ENCODE measurements at places on chromosomes 1 and 21.

DNA sequence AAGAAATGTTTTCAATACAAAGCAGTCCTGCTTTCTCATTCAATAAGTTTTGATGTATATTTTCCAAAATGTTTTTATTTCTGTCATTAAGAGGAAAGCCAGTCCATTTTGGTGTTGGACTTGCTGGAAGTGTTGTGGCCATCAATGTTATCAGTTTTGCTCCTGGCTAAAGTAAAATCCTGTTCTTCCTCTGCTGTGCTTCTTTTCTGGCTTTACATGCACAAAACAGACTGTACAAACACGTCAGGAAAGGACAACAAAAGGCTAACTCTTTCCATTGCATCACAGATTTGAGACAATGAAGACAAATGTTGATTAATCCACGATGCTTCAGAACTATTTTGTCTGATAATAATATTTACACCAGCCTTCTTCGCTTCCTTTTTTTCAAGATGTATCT lies 735.4 kb downstream of the LTN1 start:
- no peak for DNase-seq

- DNase-seq = no peak
These were observed 119.7 kb downstream of the UCHL5 start for GRCh38 chr1:192939440-192939839.

GRCh38 chr1:230713915-230714764 lies at the start of gene AGT:
Gene AGT (minus strand): TSS chr1:230714122. CDS start chr1:230710823, 3,299 bp downstream.
- no peak for DNase-seq

DNA sequence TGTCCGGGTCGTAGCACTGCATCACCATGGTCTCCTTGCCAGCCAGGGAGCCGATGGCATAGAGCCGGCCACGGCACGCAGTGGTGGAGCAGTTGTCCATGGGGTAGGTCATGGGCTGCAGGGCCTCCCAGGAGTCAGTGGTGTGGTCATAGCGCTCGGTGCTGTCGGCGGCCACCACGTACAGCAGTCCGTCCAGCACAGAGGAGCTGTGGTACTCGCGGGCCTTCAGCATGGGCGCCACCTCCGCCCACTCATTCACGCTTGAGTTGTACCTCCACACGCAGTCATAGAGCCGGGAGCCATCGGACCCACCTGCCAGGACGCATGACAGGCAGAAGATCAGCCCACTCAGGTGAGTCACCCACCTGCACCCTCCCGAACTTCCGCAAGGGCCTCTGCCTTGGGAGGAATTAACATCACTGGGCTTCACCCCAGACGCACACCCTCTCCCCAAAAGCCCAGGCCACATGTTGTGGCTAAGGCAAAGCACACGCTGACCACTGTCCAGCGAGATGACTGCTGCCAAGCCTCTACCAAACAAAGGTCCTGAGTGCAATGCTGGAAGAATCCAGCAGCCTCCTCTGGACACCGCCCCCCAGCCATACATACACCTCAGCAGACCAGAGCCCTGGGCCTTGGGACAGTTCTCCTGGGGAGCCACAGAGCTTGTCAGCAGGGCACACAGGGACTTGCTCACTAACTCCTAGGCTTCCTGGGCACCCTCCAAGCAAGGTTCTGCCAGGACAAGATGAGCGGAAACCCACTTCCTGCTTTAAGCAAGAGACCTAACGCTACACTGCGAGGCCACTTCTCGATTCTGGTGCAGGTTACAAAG lies 3.3 kb downstream of the KLHL21 start:
- peak; percentile 71 for DNase-seq

DNA sequence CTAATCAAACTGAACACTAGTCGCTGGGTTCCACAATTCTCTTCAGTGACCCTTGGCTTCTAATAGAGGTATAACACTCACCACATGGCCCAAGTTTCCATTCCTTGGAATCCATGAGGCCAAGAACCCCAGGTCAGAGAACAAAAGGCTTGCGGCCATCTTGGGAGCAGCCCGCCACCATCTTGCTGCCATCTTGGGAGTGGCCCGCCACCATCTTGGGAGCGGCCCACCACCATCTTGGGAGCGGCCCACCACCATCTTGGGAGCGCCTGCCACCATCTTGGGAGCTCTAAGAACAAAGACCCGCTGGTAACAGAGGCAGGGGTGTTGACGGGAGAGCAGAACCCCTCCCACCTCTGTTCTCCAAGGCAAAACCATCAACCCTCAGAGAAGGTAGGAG lies 493.4 kb downstream of the MATN1 start:
- DNase-seq = no peak

DNA sequence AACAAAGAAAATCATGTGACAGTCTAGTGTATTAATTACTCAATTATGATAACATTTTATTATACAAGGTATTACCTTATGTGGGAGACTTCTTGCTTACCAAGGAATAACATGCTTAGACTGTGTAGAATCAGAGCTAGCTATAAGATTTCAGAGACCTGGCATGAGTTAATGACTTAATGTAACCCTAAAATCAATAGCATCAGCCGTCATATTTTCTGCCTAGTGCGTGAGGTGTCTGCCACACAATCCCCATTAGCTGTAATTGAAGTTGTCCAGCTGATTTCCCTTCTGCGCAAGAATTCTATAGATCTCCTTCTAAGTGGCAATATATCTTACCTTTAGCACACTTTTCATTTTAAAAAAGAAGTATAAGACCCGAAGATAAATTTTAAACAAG lies 28.8 kb downstream of the CHODL start:
- no peak for DNase-seq

DNA sequence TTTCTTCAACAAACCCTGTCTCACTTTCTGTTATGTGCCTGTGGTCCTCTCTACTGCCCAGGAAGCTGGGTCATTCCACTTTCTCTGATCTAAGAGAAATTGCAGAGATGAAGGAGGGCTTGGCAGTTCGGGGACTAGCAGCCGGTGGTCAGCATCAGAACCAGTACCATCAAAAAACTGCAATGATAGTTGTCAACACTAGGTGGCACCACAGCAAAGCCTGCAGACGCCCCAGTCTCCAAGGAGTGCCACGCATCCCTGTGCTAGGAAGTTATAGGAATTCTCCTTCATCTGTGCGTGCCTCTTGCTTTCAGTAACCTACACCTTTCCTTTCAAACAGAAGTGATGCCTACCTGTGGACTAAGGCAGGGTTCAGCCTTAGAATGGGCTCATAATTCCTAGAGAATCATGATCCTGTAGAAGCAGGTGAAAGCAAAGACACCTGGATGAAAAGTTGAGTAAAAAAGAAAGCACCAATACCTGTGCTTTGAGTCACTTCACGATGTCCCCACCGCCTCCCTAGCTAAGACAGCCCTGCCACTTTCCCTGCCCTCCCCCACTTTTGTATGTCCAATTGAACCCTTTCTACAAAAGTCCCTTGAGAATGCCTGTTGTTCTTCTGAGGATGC lies 129.2 kb downstream of the ADAMTS1 start:
- DNase-seq = peak; percentile 39

DNA sequence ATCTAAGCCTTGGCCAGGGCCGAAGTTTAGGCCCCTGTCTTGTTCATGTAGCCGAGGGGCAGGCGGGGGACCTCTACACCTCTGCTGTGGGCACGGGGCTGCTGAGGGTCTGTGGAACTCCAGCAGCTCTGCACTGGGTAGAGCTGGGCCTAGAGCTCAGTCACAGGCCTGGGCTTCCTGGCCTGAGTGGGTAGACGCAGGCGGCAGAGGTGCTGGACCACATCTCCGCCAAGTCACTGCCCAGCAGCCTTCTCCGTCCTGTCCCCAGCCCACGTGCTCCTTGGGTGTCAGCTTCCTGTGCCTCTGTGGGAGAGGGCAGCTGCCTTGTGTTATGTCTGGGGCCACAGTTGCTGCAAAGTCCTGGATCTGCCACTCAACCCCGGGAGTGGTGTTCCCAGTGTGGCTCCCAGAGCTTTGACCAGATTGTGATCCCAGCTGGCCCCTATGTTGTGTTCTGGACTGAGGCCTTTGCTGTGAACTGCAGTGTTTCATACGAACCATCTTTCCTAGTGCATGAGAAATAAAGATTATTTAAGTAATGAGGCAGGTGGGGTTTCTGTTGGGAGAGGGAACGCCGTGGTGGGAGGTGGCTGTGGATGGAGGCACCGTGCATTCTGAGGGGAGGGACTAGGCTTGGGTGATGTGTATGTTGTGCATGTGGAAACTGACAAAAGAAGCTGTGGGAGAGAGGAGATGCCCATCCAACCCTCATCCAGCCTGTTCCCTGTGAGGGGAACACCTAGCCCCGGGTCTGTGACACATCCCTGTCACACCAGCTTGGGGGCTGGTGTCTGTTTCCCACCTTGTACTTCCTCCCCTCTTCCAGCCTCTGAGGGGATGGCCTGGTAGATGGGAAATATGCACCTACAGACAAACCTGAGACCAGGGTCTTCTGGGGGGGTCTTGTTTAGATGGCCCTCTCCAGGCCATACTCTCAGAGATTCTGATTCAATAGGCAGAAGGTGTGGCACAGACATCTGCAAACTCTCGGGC lies 12.2 kb downstream of the AMPD2 start:
- peak; percentile 17 for DNase-seq

DNA sequence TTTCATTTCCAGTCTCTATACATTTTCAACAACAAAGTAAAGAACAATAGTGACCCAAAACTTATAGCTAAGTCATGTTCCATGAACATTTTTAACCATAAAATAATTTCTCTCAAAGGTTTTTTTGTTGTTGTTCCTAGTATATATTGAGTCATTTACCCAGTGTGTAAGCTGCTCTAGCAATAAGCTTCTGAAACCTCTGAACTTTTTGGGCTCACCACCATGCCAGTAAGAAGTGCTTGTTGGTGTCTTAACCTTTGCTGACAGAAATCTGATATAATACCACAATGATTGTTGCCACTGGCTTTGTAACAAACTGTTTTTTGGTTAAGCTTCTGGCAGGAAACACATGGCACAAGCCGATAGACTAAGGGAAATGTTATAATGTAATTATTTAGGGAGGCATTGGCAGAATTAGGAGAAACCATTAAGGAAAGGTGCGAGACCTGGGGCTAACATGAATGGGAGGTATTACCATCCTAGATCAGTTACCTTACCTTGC lies 52.6 kb upstream of the UBE2U start:
- DNase-seq = no peak

- DNase-seq = no peak
These were observed 67.0 kb downstream of the TGFB2 start for GRCh38 chr1:218412171-218412570.

- no peak for DNase-seq
These were observed 84.3 kb downstream of the SLC45A1 start for GRCh38 chr1:8402109-8402710.

GRCh38 chr1:163361123-163361934 lies 39.6 kb downstream of the NUF2 start:
- DNase-seq = peak; percentile 31

DNA sequence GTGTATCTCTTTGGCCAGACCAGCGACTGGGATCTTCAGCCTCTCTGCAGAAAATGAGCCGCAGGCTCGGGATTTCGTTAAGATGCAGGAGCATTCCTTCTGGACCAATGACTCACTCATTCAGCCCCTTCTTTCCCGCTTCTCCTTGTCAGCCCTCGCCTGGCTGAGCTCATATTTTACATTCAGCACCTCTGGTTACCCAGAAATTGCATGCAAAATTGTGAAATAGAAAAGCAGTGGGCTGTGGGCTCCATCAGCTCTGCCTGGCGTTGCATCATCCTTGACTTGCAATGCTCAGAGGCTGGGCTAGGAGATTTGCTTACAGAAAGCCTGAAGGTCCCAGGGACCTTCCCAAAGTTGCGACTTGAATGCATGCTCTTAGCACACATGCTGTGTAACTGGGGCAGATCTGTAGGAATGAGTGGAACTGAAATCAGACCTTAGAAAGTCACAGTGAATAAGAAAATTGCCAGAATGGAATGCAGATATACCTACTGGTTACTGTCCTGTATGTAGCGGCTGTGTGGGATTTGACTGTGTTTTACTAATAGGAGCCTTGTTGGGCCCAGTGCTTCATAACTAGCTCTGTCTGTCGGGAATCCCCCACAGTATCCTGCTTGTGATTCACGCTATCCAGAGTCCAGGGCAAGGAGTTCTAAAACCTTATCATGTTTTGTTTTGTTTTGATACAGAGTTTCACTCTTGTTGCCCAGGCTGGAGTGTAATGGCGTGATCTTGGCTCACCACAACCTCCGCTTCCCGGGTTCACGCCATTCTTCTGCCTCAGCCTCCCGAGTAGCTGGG lies 444.8 kb downstream of the KIF26B start:
- no peak for DNase-seq

GRCh38 chr1:61124078-61124477 lies 41.7 kb downstream of the NFIA start:
- no peak for DNase-seq

- peak; percentile 46 for DNase-seq
These were observed 64.3 kb upstream of the TRABD2B start for GRCh38 chr1:48061162-48062136.

DNA sequence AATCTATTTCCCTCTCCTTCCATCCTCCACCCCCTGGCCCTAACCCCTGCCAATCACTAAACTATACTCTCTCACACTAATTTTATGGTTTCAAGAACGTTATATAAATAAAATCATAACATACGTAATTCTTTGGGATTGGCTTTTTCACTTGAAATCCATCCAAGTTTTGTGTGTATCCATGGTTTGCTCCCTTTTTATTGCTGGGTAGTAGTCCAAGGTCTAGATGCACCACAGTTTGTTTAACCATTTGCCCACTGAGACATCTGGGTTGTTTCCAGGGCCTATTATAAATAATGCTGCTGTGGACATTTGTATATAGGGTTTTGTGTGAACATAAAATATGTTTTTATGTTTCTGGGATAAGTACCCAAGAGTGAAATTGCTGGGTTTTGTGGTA lies 61.4 kb downstream of the TEX35 start:
- DNase-seq = no peak
